Lower lobe of right lung (tissue), 2 donors: ENCODE measurements at places on chromosomes 12 and 14. TPM values are rescaled to one million over a fixed set of nuclear protein-coding genes. Genes with fewer than 3 reads are reported as not detected.

The SRGAP1 gene
- 6.7 TPM for total RNA-seq

The SLC5A8 gene
- 1.3 TPM for total RNA-seq

The SLC16A7 gene
- 13.3 TPM for total RNA-seq

The ACRBP gene
- total RNA-seq: 7.2 TPM

DNA sequence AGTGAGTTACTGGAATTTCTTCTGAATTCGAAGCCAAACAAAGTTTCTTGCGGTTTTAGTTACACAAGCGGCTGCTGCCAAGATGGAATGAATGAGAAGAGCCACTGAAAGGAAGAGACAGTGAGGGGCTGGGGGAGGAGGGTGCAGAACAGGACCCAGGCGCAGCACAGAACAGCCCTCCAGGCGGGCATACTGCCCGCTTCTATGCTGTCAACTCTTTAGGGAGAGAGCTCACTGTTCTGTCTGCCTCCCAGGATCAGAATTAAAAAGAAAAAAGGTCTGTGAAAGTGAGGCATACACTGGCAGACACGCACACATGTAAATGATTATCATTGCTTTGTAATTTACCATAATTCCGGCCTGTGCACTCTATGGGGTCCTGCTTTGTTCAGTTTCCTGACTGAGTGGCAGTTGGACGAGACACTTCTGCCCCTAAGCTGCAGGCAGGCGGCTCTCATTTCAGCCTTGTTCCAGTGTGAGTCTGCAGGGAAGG is 231.6 kb downstream of the CACNA1C start:
- DNase-seq: no peak

GRCh38 chr12:3461391-3461790 is 29.6 kb upstream of the PRMT8 start:
- no peak for DNase-seq

DNA sequence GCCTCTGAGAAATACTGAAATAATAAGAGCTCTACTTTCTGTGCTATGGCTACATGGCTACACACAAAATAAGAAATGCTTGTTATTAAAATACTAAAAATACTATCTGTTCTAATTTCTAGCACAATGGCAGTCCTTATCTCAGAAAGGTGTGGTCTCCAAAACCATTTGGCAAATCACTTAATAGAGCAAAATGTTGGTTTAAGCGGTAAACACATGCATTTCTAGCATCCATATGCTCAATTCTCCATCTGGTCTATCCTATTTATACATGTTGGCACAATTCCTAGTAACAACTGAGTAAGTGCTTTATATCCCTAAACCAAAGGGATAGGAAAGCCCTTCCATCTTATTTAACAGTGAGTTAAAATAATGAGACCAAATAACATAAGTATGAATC is 107.0 kb downstream of the PAPLN start:
- DNase-seq: no peak
